ENCODE measurements at places on chromosomes 16 and 17.

DNA sequence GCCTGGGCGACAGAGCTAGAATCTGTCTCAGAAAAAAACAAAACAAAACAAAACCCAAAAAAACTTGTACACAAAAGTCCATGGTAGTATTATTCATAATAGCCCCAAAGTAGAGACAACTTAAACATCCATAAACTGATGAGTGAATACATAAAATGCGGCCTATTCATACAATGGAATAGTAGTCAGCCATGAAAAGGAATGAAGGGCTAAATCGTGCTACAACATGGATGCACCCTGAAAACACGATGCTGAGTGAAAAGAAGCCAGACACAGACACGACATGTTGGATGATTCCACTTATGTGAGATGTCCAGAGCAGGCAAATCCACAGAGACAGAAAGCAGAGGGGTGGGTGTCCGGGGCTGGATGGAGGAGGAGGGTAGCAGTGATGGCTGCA, 12.3 kb downstream of the KCNG4 start:
- no peak for DNase-seq

- no peak for DNase-seq
Measured at GRCh38 chr16:19116711-19117449, 3.1 kb downstream of the ITPRIPL2 start.

DNA sequence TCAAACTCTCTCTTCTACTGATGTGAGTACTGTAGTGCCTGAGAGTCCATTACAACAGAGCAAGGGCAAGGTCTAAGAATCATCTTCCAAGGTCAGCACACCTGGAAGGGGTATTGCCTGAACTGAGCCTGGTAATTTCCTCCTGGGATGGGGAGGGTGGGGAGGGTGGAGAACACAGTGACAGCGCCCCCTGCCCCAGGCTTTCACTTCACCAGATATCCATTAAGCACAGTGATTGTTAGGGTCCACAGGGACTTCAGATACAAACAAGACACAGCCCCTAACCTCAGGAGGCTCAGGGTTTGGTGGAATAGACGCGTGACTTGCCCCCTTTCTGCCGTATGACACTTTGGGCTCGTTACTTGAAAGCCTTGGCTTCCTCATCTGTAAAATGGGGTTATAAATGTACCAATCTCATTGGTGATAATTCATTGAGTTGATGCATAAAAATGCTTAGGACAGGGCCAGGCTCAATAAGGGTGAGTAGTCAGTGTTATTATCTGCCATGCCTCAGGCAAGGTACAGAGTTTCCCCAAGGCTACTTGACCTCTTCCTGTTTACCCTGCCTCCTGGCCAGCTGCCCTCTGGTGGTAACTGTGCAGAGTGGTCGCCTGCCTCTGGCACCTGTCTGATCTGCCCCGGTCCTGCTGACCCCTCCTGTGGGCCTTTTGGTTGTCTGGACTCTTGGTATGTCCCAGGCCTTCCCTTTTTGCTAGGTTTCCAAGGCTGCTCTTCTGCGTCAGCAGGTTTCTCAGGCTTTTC, 13.1 kb upstream of the BRD7 start:
- DNase-seq, result no peak

- DNase-seq, result no peak
Measured at GRCh38 chr17:69954241-69954925, 120.6 kb upstream of the KCNJ16 start.

DNA sequence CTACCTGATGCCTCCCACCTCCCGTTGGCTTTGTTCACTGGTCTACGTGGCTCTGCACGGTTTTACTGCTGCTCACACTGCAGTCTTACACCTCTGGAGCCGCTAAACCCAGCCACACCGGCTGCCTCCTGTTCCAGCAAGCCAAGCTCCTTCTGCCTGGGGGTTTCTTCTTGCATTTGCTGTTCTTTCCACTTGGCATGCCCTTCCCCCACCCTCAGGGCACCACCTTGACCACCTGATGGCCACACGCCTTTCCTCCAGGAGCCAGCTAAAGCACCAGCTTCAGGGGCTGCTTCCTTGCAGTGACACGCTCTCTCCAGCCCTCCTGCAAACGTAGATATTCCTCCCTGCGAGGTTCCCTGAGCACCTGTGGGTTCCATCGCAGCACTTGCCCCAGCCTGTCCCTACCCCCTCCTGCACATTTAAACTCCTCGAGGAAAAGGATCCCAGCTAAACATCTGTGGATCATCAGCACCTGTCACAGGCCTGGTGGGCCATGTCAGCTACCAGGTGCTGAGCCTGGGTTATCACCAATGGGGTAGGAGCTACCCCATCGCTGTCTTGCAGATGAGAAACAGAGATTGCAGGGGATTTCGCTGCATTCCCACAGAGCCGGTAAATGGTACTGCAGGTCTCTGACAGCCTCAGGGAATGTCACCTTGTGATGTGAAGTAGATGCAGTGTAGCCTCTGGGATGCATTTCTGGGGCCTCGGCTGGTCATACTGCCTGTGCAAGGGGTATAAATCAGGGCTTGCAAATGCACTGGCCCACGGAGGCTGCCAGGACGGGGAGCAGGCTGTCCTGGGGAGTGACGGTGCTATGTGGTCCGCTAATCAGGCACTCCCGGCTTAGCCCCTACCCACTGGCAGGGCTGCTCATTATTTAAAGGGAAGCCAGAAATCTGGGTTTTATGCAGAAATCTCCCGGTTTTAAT, 285.2 kb downstream of the CPPED1 start:
- no peak for DNase-seq

DNA sequence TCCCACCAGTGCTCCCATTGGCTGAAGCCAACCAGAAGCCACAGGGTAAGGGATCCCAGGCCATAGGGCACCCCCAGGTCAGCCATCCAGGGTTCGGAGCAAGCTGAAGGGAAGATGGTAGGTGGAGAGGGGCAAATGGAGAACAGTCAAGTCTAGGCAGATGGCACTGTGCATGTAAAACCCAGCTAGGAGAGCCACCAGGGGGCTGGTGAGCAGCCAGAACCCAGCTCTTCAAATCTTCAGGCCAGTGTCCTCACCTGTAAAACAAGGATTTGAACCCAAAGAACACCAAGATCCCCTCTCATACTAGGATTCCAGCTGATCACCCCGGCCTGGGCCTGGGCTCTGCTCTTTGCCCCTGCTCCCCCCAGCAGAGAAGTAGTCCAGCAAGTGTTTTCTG, 43.5 kb downstream of the GINS3 start:
- DNase-seq, result no peak

- no peak for DNase-seq
Measured at GRCh38 chr16:11252482-11252931, 3.5 kb downstream of the SOCS1 start.

DNA sequence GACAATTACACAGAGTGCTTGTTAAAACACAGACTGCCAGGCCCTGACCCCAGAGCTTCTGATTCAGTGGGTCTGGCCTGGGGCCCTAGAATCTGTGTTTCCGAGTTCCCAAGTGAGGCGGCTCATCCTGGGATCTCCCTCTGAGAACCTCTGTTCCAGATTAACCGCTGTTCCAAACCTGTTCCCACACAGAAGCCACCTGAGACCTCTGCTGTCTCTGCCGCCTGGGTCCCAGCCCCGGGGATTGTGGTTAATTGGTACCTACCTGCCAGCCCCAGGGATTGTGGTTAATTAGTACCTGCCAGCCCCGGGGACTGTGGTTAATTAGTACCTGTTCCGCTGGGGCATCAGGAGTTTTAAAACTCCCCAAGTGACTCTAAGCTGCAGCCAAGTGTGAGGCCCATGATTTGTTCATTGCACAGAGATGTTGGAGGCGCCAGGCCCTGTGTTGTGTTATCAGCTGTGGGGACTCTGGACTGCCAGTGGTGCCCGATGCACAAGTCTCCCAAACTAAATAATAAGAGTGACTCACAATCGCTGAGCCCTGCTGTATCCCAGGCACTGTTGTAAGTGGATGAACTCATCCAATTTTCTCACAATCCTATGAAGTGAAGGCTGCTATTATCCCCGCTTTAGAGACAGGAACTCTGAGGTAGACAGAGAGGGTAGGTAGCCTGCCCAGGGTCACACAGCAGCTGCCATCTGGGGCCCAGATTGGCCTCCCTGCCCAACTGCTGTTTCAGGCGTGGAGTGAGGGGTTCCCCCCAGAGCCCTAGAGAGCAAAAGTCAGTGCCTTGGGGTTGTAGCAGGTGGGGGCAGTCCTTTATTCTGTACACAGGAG, 219.7 kb downstream of the IRF8 start:
- no peak for DNase-seq

DNA sequence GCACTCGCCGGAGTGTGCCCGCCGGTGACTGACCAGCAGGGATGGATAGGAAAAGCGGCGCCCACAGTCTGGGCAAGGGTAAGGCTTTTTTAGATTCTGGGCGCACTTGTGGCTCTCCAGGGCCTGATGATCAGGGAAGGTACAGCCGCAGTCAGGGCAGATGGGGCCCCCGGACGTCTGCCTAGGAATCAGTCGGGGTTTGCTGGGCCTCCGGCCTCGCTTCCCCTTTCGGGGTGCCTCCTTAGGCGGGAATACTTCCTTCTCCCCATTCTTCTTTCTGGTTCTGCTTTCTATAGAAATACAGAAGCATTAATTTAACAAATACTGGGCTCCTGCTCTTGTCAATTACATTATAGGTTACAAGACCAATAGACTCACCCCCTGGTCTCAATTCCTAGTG, 5.0 kb downstream of the ZNF689 start:
- no peak for DNase-seq

GRCh38 chr17:51540151-51540550, 279.8 kb downstream of the UTP18 start:
- no peak for DNase-seq

- DNase-seq, result no peak
Measured at GRCh38 chr17:31900877-31901276, 631 bp downstream of the UTP6 start.

DNA sequence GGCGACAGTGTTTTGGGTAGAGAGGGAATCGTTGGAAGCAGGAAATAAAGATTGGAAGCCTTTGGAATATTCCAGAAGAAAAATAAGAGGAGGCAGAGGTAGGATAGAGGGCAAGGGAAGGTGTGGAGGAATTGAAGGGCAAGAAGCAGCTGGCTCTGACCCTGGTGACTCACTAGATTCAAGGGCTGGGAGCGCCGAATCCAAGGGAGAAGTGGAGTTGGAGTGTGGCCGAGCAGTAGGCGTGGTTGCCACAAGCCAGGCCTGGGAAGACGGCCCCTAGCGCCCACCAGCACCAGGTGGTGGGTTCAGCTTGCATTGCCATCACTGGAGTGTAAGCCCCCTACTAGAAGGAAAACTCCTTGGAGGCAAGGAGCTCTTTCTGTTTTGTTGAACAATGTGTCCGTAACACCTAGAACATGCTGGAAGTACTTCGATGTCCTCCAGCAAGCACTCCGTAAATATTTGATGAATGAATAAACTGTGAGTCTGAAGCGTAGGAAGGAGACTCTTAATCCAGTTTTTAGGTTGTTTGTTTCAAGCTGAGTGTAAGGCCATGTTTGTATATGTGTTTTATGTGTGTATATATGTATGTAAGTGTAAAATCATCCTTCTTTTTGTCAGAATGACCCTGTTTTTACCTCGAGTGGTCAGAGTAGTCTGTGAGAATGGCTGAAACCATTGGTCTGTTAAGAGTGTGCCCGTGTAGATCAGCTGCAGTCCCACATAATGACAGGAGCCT, 139.5 kb downstream of the CMIP start:
- DNase-seq, result no peak

- DNase-seq, result peak; percentile 44
Measured at GRCh38 chr17:50421308-50422051, 4.5 kb upstream of the ACSF2 start.
